ENCODE measurements at places on chromosomes 16 and 17. TPM values are rescaled to one million over a fixed set of nuclear protein-coding genes. Genes with fewer than 3 reads are reported as not detected.

- peak; percentile 96 for DNase-seq
Observed at GRCh38 chr16:68520649-68521086, 18.4 kb upstream of the ZFP90 start.

- DNase-seq = peak; percentile 17
Observed at GRCh38 chr17:8927395-8927794, 38.1 kb downstream of the PIK3R5 start.

GRCh38 chr17:49910094-49910857 is 58.7 kb upstream of the DLX4 start:
- peak; percentile 90 for DNase-seq

DNA sequence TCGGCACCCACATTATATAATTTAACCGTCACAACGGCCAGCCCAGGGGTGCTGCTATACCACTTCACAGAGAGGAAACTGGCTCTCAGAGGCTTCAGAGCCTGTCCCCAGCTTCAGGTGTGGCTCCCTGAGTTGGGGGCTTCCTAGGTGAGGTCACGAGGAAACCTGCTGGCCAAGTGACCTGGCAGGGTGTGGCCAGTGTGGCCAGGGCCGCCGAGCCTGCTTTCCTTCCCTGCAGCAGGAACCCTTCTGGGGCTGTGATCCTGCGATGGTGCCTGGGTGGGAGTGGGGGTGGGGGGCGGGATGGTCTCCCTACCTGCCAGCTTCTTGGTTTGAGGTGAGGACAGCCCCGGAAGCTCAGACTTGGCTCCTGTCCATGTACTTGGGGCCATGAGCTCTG is 39.9 kb downstream of the ADCY7 start:
- no peak for DNase-seq

- no peak for DNase-seq
Observed at GRCh38 chr17:51730303-51731050, 428.0 kb downstream of the CA10 start.

DNA sequence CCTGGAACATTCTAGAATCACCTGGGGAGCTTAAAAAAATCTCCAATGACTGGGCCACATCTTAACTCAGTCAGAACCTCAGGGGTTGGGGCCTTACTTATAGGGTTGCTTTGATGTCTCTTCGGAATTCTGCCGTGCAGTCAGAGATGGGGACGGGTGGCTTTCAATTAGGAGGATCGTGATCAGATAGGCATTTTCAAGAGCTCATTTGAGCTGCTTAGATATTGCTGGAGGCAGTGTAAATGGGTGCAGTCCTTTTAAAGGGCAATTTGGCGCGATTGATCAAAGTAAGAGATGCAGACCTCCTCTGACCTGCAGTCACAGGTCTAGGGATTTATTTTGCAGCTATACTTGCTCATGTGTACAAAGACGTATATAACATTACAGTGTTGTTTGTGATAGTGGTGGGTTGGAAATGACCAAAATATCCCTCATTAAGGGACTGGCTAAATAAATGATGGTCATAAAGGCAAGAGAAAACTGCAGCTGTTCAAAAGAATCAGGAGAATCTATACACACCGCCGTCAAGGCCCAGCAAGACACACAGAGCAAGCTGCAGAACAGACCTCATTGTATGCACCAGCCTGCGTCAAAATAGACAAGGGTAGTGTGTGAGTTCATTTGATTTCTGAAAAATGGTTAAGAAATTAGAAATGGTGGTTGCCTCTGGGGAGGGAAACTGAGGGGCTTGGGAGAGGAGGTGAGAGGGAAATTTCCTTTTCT is 6.3 kb upstream of the KCNG4 start:
- DNase-seq = no peak

DNA sequence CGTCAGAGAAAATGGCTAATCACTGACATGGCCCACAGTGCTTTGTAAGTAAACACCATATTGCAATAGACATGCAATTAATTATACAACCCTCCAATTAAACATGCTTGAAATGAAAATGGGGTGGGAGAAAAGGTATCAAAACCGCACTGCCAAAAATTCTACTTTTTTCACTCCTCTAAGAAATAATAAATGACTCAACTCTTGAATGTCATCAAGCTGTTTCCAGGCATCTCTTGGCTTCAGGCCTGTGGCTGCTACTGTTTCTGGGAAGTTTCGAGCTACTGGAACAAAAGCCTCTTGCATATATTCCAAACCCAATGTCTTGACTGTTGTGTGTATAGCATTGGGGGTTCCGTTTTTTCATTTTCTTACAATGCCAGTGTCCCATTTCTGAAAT is 412.6 kb downstream of the RBFOX1 start:
- DNase-seq = no peak

GRCh38 chr16:66159987-66160386 is 206.5 kb upstream of the CDH5 start:
- DNase-seq = no peak

DNA sequence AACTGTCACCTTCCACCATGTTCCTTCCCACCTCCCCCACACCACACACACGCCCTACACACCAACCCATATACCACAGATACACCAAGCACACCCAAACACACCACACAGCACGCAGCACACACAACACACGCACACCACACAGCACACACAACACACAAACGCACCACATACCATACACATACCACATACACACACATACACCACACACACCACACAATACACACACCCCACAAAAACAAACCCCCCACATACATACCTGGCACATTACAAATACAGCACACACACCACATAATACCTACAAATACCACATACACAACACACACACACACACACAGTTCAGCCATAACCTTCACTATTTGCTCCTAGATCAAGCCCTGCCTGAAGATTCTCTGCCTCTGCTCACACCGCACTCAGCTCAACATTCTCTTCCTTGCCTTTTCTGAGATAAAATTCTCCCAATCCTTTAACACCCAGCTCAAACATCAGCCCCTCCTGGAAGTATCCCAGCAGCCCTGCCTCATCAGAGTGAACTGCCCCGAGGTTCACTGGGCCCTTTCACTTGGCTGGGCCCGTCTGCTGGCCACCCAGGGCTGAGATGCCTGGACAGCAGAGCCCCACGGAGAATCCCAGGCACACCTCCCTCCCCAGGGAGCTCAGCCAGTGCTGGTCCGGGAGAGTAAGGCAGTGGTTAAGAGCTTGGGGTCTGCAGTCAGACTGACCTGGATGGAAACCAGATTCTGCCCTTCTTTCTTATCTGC is 31.9 kb upstream of the CPNE2 start:
- DNase-seq = no peak

- no peak for DNase-seq
Observed at GRCh38 chr17:37696366-37696765, 48.5 kb downstream of the HNF1B start.

DNA sequence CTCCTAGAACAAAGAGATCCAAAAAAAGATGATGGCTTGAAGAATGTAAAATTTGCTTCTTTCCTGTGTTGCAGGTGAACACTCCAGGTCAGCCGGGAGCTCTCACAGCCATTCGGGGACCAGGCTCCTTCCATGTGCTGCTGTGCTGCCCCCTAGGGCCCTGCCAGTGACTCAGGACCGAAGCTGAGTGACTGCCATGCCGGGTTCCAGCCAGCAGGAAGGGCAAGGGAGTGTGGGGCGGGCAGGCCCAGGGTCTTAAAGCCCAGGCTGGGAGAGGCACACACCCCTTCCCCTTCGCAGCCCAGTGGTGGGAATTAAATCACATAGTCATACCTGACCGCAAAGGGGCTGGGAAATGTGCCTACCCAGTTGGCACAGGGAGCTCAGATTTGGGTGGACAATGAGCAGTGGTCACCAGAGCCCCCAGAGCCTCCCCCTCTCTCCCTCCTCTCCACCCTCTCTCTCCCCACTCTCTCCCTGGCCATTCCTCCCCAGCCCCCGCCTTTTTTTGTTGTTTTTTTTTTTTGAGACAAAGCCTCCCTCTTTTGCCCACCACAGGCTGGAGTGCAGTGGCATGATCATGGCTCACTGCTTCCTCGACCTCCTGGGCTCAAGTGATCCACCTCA is 11.5 kb downstream of the EPOP start:
- peak; percentile 98 for DNase-seq

DNA sequence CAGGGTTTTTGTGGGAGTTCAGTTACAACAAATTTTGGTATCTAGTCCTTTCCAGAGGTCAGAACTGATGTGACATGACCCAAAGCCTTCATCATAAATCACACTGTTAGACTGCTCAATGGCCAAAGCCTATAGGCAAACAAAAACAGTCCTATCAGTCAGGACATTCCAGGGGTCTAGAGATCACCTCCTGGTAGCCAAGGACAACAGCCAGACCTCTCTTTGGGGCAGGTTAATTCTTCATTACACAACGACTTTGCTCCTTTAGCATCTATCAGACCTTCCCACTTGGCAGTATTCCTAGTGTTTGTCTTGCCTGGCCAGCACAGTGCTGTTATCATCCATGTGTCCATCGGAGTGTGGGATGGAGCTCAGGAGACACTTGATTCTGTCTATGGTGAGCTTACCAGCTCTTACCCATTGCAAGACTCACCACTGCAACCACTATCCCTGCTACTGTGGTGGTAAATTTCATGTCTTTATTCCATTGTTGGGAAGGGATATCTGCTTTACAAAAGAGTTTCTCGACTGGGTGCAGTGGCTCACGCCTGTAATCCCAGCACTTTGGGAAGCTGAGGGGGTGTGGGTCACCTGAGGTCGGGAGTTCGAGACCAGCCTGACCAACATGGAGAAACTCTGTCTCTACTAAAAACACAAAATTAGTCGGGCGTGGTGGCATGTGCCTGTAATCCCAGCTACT is 95.5 kb upstream of the DHX40 start:
- no peak for DNase-seq

DNA sequence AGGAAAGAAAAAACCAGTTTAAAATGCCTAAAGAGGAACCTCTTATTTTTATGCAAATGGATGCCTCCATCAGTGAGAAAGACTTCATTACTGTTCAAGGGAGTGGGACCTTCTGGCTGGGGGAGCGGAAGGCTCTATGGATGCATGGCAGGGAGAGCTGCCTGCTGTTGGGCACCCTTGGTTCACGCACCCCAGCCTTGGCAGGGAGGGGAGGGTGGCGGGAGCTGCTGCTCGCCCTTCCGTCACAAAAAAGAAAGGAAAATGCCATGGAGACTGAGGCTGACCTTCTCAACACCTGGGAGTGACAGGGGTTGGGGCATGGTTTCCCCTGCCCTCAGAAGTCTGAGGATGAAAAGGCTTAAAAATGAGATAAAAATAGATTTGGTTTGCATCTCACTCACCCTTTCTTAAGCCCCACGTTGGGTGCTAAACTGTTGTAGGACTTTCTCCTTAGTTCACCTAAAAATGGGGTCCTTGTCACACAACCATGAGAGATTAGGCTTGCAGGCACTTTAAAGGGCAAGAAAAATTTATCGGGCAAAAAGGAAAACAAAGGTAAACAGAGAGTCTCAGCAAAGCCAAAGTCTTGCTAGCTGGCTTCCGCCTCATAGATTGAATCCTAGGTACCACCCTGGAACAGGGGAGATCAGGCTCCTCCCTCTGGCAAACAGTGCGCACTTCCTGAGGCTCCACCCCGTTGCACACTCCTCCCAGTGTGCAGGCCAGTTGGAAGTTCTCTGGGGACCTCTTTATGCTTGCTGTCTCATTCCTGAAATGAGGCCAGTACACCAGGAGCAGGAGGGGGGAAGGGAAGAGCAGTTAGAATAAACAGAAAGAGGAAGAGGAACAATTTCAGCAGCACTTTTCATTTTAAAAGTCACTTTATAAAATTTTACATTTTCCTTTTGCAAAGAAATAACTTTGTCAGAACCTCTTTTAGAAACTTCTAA is 31.6 kb downstream of the PHKB start:
- no peak for DNase-seq

DNA sequence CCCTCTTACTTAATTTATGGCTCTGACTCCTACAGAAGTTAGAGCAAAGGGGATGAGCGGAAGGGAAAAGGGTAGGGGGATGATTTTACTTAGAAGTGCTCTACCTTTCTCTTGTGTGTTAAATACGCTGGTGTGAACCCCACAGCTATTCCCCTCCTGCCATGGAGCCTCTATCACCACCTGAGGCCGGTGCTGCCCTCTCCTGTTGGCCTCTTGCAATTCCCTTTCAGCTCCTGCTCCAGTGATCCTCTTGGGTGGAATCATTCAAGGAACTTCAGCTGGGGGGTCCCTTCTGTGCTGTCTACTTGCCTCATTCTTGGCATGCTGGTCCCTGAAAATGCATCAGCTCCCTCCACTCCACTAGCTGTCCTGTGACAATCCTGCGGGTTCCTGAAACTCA is 41.8 kb upstream of the CDH8 start:
- peak; percentile 81 for DNase-seq

DNA sequence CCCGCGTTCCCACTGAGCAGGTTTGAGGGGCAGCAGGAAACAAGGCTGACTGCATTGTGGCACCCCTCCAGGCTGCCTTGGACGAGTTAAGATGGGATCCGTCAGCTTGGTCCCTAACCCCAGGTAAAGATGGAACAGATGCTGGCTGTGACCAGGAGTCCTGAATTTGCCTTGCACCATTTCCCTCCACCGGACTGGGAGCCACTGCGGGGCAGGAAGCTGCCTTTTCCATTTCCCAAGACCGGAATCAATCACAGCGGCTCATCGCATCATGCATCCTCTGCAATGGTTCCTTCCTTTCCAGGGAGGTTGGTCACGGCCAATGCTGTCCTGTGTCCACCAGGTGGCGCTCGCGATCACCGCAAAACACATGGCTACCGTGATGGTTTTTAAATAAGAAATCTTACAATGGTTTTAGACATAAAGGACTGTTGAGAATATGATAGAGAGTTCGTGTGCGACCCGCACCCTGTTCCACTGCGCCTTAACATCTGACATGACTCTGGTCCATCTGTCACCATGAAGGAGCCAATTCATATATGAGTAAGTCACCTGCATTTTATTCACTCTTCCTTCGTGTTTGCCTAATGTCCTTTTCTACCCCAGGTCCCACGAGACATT is 6.8 kb upstream of the MEAK7 start:
- peak; percentile 84 for DNase-seq

The TMEM100 gene
- not detected for total RNA-seq

The CACNG3 gene
- total RNA-seq = not detected

The CCDC200 gene
- not detected for total RNA-seq

The LRRC46 gene
- total RNA-seq = 0.29 TPM

The FBXW10 gene
- total RNA-seq = not detected

The TEDC2 gene
- 45.4 TPM for total RNA-seq

The DOC2B gene
- total RNA-seq = 1.9 TPM

The NLRC3 gene
- total RNA-seq = 0.44 TPM

The GAST gene
- not detected for total RNA-seq

The OTOP2 gene
- total RNA-seq = not detected

The KIF2B gene
- total RNA-seq = not detected

The ASGR2 gene
- not detected for total RNA-seq
